Skeletal muscle cell (primary cell): ENCODE measurements at places on chromosomes 6 and 20.

GRCh38 chr20:4788314-4788713, 66.6 kb downstream of the PRND start:
- no peak for DNase-seq

DNA sequence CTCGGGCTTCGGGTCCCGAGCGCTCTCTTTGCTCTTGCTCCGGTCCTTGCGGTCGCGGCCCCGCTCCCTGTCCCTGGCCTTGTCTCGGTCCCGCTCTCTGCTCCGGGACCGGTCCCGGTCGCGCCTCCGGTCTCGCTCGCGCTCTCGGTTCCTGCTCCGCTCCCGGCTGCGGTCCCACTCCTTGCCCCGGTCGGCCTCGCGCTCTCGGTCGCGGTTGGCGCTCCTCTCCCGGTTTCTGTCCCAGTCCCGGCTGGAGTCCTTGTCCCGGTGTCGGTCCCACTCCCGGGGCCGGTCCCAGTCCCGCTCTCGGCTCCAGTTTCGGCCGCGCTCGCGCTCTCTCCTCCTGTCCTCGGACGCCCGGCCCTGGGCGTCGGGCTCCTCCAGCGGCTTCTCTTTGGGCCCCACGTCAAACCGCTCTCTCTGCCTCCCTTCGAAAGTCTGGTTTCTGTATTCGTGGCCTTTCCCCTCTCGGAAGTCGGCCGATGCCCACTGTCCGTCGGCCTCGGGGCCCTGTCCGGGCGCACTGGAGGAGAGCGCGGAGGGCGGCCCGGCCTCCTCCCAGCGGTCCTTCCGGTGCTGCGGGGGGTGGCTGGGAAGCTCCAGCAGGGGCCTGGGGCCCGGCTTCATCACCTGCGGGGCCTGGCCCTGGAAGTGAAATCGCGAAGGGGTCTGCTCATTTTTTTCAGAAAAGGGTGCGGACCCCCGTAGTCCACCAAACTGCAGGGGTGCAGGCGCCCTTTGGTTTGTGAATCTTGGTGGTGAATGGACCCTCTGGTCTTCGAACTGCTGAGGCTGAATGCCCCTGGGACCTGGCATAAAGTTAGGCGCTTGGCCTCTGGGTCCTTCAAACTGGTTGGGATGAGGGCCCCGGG, 17.9 kb upstream of the TCFL5 start:
- no peak for DNase-seq

GRCh38 chr6:105839266-105839665, 246.9 kb upstream of the PRDM1 start:
- DNase-seq = no peak

DNA sequence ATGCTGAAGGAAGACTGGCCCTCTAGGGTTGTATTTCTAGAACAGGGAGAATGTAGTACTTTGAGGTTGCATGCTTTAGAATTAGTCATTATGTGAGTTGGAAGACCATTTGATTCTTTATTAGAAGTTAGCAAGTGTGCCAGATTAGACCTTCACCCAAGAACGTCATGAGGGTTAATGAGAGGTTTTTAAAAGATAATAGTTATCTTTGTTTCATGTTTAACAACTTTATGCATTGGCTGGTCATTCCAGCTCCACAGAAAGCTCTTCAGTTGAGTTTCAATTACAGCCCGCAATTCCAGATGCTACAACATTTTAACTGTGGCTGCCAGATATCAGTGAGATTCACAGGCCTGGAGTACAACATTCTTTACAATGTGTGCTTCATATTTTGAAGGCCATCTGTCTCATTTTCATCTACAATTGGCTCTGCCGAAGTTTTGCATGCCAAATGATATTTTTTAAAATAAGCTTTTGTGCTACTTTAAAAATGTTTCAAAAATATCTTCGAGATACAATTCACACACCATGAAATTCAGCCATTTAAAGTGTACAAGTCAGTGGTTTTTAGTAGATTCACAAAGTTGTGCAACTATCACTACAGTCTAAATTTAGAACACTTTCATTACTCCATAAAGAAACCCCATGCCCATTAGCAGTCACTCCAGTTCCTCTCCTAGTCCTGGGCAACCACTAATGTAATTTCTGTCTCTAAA, 61.1 kb upstream of the FBXO30 start:
- DNase-seq = no peak

DNA sequence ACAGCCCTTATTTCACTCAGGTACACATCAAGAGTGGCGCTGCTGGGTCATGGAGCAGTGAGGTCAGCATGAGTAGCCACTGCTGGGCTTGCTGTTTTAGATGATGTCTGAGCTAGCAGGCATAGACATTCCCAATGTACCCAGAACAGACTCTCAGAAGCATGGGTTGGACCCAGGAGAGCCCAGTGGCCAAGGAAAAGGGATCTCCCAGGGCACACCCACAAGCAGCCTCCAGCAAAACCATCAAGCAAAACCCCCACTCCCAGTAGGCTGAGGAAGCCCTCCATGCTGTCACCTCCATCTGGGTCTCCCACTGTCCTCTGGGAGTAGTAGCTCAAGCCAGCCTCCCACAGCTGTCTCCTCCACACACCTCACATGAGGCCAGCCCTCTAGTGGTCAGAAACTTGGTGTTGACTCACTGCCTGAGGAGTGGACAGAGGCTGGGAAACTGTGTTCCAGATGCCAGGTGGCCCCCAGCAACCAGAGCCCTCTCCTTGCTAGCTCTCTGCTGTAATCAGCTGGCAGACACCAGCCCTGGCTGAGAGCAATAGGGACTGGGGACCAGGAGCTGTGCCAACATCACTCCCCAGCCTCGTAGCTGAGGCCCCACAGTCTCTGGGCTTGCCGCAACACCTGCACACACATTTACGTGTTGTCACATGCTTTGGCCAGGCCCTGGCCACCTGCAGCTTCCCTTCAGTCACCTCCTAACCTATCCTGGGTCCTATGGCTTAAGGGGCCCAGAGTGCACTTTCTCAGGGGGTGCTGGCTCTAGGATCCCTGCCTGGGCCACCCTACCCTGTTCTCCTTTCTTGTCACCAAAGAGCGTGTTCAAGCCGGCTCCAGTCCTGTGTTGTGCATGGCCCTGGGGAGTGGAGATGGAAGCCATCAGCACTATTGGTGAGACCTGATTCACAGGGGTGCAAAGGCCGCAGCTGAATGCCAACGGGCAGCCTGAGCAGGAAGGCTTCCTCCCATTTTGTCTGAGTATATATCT, 1.9 kb upstream of the AP5S1 start:
- DNase-seq = peak; percentile 44

GRCh38 chr20:37651932-37652331, 41.9 kb upstream of the CTNNBL1 start:
- no peak for DNase-seq

GRCh38 chr20:45064812-45065211, 36.1 kb downstream of the KCNS1 start:
- no peak for DNase-seq

- DNase-seq = no peak
Measured at GRCh38 chr6:7921632-7922092, 11.1 kb upstream of the TXNDC5 start.

- peak; percentile 94 for DNase-seq
Measured at GRCh38 chr6:137637121-137637520, 142.9 kb upstream of the OLIG3 start.

DNA sequence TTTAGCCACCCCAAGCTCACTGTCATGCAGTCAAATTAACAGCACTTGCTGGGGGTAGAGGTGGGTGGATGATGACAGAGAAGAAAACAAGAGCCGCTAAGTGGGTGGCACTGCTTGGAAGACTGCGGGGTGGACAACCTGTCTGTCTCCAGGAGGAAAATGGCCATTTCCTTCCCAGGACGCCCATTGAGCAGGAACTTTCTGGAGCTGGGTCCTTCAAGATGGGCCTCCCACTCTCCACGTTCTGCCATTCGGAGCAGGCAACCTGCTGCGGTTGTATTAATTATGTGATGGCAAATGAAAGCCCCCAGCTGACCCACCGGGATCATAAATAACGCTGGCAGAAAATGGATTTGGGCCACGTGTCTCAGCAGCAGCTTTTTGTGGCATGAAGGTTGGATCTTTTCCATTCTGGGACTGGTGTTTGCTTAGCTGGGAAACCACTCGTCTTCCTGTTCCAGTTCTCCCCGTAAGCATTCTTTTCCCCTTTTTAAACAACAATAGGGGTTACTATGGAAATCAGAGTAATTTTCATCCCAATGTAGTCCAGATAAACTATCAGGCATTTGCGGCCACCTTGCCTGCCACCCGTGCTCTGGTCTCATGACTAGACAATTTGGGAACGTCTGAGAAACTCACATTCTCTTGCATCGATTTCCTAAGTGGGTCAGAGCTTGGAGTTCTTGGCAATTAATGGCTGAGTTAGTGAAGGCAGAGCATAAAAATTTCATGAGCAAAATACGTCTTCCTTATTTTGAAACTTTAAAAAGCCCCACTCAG, 215.5 kb downstream of the ANKRD60 start:
- no peak for DNase-seq
